ENCODE measurements at places on chromosomes 3 and 15.

GRCh38 chr15:94674296-94674695 lies 442.9 kb downstream of the MCTP2 start:
- DNase-seq: no peak

DNA sequence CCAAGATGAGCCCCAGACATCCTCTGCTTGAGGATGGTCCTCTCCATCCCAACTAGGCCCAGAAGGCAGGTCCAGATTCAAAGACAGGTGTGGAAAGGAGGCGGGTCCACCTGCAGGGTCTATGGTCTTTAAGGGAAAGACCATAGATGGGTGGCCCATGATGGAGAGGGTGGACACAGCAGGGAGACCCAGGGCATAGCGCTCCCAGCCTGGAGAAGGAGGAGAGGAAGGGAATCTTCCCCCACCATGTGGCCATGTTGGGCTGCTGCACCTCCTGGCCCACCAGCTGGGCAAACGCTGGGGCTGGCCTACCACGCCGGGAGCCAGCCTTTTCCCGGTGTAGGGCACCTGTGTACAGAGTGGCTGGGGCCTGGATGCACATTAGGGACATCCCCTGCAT lies 265.2 kb upstream of the TLE3 start:
- peak; percentile 4 for DNase-seq

- DNase-seq: no peak
Measured at GRCh38 chr3:108182339-108182738, 39.9 kb downstream of the IFT57 start.

DNA sequence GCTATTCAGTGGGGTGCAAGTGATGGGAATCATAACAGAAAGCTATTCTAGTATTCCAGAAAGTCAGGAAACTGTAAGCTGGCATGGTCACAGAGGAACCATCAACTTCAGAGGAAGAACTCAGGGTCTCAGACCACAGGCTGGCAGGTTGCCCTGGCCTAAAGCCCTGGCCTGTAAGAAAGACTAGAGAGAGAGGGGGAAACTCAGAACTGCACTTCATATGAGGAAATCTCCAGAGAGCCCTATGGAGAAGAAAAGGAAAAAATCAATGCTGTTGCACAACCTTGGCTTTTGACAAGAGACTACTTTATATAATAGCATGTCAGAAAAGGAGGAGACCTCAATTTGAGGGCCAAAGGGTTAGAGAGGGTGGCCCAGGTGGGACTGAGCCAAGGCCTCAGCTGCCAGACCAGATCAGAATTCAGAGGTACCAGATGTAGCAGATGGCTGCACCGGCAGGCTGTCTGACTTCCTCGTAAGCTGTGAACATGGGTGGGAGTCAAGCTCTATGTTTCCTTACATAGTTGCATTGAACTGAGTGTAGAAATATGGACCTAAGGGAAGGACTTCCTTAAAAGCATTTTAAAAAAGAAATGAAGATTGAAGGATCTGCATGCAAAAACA lies 333.8 kb downstream of the PDCD6IP start:
- no peak for DNase-seq

DNA sequence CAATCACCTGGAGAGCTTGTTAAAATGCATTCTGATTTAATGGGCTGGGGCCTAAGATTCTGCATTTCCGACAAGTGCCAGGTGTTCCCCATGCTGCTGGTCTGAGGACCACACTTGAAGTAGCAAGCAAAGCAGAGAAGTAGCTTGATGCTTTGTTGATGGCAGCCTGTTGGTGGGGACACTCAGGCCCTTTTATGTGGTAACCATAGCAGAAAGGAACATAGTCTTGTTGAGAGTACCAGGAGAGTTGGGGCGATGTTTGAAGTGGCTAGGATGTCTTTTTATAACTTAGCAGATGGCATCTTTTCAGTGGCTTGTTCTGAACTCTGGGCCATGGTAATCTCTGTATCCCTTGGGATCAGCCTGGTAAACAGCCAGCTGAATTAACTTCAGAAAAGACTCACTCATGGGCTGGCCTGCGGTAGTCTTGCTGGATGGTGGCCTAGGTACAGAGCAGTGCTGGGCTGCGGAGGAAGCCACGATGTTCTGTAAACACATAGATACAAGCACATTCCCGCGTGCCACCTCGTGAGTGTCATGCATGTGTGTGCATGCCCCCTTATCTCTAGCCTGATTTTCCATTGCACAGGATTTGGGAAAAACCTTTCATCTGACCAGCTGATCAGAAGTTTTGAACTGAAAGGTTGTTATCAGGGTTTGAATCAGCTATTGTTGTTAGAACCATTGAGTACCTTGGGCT lies 292.4 kb upstream of the LRRFIP2 start:
- no peak for DNase-seq

GRCh38 chr3:57500506-57500905 lies 43.6 kb downstream of the DNAH12 start:
- DNase-seq: no peak

DNA sequence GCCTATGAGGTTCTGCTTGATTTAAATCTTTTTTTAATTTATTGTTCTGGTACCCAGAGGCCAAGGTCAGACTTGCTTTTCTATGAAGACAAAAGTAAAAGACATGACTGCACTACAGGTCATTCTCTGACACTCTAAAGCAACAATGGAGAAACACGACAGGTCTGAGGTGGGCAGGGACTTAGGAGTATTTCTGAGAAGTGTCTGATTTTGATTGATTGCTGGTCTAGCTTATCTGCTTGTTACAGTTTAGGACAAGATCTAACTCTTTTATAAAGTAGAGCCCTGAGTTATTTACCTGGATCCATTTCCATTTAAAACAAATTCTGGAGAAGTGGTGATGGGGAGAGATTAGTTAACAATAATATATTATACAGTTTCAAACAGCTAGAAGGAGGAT lies 115.2 kb upstream of the STT3B start:
- no peak for DNase-seq

- DNase-seq: no peak
Measured at GRCh38 chr3:128412180-128413002, 54.3 kb downstream of the DNAJB8 start.

DNA sequence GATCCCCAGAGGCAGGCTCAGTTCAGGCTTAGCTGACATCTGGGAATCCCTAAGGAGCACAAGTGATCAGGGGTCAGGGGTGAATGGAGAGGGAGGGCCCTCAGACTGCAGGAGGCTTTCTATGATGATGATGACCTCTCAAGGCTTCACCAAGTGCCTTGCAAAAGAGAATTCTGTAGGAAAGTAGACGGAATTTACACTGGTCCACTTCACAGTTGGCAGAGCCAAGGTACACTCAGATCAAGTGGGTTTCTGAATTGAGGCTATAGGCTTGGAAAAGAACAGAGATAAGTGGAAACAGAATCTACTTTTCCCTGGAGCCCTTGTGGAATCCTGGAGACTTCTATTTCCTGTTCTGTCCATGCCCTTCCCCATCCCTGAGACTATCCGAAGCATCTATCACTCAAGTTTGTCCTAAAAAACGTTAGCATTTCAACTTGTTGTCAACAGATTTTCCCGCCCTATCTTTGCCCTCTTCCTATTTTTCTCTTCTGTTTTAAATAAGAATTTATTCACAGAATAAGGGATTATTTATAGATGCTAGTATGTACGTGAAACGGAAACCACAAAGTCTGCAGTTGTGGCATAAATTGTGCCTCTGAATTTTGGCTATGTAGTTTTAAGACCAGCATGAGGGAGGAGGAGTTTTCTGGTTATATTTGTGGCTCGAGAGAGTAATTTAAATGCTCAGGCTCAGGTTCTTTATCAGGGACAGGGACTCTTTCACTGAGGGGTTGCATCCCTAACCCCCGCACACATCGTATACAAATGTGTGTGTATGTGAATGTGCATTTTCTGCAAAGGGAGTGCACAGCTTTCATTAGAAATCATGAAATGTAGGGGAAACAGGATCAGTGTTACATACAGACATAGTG lies 12.8 kb downstream of the GCSAM start:
- no peak for DNase-seq

DNA sequence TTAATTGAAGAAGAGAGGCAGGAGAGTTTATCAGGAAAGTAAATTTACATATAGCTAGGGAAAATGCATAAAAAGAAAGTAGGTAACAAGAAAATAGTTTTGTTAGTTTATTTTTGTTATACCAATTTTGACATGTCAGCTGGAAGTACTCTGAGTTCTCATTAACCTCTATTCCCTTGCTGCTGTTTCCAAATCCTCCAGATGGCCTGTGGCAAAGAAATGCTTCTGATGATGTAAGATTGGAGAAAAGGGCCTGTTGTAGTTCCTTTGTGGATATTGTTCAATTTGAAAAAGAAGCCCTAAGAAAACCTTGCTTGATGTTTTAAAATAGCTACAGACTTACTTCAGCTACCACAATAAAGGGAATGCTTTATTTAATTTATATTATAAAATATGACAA lies 192.9 kb upstream of the SLITRK3 start:
- DNase-seq: no peak

- DNase-seq: no peak
Measured at GRCh38 chr3:23723930-23724329, 81.8 kb upstream of the UBE2E1 start.

DNA sequence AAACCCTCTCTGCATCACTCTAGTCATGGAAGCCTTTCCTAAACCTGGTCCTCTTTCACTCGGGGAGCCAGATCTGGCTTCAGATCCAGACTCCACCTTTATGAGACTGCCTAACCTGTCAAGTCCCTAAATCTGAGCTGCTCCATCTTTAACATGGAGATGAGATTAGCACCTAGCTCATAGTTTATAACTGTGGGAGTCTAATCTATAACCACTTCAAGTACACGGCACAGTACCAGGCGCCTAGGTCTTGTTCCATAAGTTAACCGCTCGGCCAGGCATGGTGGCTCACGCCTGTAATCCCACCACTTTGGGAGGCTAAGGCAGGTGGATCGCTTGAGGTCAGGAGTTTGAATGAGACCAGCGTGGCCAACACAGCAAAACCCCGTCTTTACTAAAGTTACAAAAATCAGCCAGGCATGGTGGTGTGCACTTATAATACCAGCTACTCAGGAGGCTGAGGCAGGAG lies 30.3 kb downstream of the TPM1 start:
- peak; percentile 29 for DNase-seq

GRCh38 chr3:52210037-52210436 lies 12.1 kb downstream of the ALAS1 start:
- DNase-seq: no peak

- no peak for DNase-seq
Measured at GRCh38 chr3:170154569-170155143, 26.9 kb downstream of the PHC3 start.

GRCh38 chr3:3783696-3784095 lies 15.5 kb upstream of the LRRN1 start:
- no peak for DNase-seq

DNA sequence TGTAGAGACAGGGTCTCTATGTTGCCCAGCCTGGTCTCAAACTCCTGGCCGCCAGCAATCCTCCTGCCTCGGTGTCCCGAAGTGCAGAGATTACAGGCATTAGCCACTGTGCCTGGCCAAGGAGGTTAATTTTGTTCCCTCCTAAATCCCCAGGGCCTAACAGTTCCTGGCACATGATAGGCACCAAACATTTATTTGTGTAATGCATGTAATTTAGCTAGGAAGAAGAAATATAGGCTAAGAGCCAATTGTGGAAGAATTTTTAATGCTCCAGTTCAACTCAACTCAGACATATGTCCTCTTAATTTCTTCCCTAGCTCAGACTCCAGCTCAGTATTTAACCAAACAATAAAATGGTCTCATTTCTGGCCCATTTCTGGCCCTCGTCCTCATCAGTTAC lies 7.7 kb upstream of the ZNF592 start:
- no peak for DNase-seq

DNA sequence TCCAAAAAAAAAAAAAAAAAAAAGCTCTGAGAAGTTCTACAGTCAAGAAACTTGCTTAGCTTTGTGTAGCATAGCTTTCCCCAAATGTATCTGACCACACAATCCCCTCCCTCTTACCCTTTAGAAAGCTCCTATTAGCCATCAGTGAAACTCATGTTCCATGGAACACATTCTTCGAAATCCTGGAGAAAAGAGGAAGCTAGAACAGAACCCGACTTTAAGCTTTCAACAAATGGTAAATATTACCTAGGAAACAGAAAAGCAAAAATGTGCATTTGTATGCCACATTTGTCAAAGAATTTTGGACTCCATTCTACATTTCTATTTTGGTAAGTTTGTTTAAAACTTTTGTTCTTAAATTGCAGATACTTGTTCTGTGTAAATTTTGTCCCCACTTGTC lies 17.4 kb upstream of the CRTC3 start:
- DNase-seq: no peak

DNA sequence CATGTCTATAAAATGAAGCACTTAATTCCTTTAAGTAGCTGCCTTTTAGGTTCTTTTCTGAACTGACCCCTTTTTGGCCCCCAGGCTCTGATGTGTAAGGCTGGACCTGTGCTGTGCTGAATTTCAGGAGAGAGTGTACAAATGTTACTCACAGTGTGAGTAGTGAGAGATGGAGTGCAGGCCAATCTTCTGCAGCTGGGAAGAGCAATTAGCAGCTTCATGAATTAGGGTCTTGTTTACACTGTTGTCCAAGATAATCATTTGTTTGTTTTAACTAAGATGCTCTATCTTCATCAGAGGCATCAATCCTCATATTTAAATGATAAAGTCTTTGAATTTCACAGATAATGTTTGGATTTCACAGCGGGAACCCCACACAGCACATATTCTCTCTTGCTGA lies 19.4 kb downstream of the ARPP21 start:
- DNase-seq: no peak

DNA sequence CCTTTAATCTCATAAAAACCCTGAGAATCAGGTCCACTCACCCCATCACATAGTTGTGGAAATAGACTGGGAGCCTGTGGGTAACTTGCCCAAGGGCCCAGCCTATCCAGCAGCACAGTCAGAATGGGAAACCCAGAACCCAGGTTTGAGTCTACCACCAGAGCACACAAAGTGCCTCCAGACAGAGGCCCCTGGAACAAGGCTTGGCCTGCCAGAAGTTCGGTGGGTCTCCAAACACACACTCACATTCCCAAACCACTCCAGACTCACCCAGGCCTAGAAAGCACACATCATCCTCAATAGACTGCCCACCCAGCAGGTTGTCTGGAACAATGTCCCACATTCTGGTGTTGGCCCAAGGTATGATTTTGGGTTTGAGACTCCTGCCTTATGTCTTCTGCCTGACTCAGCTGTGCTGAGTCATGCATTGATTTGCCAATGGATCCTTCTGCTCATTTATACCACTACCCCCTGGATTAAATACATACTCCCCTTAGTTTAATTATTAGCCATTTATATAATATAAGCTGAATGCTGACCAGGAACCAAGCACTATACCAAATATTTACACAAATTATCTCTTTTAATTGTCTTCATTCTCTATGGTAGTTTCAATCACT lies 4.5 kb downstream of the SLC12A8 start:
- DNase-seq: no peak
